CD8-positive, alpha-beta T cell (primary cell): ENCODE measurements at places on chromosomes 3 and 15.

GRCh38 chr3:114745322-114746240 is 401.5 kb downstream of the ZBTB20 start:
- no peak for DNase-seq

DNA sequence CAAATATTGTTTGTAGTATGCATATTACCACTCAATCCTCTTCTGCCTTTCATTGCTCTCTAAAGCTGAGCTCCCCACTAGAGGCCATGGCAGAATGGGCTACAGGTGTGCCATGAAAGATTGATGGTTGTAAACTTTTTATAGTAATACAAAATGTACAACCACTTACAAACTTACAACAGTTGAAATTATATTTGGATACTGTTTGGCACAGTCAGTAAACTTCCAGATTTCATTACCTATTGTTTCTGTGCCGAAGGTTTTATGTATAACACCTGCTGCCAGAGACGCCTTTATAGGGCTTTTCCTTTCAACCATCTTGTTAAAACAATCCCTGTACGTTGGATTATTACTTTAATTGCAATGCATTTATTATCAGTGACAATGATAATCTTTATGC is 7.0 kb downstream of the ROPN1 start:
- DNase-seq = no peak

DNA sequence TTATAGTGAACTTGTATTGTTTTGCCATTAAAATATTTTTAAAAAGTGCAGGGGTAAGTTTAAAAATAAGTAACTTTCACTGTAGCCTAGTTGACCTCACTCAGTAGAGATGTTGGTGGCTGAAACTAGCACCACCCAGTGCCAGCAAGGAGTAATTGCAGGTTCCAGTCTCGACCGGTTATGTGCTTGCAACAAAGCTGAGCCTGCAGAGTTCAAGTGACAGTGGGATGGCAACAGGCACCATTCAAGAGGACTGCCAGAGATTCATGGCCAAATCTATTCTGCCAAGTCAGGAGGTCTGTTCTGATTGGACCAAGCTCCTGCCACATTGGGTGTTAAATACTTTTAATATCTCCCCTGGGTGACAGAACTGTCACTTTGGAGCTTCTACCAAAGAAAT is 2.7 kb downstream of the ADAMTS7 start:
- DNase-seq = no peak

- no peak for DNase-seq
These were observed 2.1 kb upstream of the PARP14 start for GRCh38 chr3:122678506-122678905.

DNA sequence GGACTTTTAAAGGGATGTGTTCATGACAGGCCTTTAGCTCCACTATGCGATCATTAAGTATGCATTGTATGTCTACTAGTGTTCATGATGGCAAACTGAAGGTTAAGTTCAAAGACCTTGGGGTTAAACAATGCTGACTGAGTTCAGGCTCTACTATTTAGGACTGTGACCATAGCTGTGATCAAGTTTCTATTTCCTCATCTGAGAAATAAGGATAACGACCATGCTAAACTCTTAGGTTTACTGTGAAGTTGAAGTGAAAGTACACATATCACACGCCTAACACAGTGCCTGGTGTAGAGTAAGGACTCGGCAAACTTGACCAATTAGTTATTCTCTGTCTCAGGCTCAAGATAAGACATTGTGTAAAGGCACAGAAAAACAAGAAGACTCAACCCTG is 243.2 kb downstream of the MBNL1 start:
- DNase-seq = no peak
